ENCODE measurements at places on chromosomes 13 and 19. TPM values are rescaled to one million over a fixed set of nuclear protein-coding genes. Genes with fewer than 3 reads are reported as not detected.
A peak's percentile ranks its signal among the peaks of the same experiment; 100 is the strongest.

- no peaks in the 10 kb centered on the region for H3K27me3 ChIP-seq
- DNase-seq: no peak
- peaks cover 52% of the 10 kb centered on the region for H3K36me3 ChIP-seq
- H3K27ac ChIP-seq: no peak overlapping the region
Observed at GRCh38 chr13:114299604-114300305, 14.5 kb upstream of the CHAMP1 start.

- DNase-seq: no peak
- no peaks in the 10 kb centered on the region for H3K4me1 ChIP-seq
- no peaks in the 10 kb centered on the region for H3K27me3 ChIP-seq
- H3K36me3 ChIP-seq: no peaks in the 10 kb centered on the region
- H3K27ac ChIP-seq: peak overlapping the region; percentile 83
Observed at GRCh38 chr13:110397436-110398115, 90.5 kb downstream of the COL4A2 start.

DNA sequence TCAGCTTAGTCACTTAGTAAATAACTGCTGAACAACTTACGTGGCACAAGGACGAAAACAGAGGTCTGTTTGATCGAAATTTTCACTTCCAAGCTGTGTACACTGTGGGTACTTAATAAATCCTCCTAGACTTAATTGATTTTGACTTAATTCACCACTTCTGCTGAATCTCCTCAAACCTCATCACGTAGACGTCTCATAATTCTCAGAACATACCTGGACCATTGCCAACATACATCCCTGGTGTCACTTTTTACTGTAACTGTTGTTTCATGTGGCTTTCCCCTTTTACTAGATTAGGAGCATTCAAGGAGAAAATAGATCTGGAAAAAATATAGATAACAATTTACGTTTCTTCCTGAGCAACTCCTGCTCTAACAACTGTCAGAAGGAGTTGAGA, 105.0 kb downstream of the MBNL2 start:
- no peaks in the 10 kb centered on the region for H3K36me3 ChIP-seq
- no peak overlapping the region for H3K27ac ChIP-seq
- no peak for DNase-seq
- no peak overlapping the region for H3K4me3 ChIP-seq
- H3K4me1 ChIP-seq: peaks cover 57% of the 10 kb centered on the region

DNA sequence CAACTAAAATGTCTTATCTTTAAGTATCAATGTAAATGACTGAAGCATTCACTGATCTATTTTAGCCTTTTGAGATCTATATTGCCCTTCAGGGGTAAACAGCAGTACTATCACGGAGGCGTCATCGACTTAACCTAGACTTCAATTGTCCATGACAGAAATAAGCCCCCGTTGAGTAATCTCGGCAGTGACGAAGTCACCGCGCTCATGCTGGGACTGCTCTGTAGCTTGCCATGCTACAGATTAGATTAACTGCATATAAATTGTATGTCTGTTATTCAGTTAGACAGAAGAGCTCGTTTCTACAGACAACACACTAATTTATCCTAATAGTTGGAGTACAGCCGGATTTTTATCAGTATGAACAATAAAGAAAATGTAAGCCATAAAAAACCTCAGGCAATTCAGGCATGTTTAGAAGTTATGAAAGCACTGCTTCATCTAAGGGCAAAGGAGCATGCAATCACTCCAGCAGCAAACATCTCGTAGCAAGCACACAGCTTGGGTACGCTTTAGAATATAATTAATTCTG, 56.6 kb downstream of the TUBGCP3 start:
- peaks cover 8% of the 10 kb centered on the region for H3K36me3 ChIP-seq
- H3K27me3 ChIP-seq: no peaks in the 10 kb centered on the region

DNA sequence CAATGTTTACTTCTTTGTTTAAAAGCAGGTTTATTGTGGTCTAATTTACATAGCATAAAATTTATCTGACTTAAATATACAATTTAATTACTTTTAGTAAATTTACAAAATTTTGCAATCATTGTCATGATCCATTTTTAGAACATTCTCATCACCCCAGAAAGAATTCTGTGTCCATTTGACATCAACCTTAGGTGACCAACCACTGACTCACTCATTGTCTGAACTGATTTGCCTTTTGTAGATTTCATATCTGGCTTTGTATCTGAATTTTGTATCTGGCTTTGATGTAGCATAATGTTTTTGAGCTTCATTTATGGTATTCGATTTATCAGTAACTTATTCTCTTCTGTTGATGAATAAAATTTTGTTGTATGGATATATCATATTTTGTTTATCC, 40.4 kb downstream of the EDNRB start:
- DNase-seq: no peak
- no peak overlapping the region for H3K4me3 ChIP-seq
- H3K36me3 ChIP-seq: no peaks in the 10 kb centered on the region
- no peak overlapping the region for H3K27ac ChIP-seq
- no peaks in the 10 kb centered on the region for H3K4me1 ChIP-seq
- H3K27me3 ChIP-seq: no peaks in the 10 kb centered on the region

DNA sequence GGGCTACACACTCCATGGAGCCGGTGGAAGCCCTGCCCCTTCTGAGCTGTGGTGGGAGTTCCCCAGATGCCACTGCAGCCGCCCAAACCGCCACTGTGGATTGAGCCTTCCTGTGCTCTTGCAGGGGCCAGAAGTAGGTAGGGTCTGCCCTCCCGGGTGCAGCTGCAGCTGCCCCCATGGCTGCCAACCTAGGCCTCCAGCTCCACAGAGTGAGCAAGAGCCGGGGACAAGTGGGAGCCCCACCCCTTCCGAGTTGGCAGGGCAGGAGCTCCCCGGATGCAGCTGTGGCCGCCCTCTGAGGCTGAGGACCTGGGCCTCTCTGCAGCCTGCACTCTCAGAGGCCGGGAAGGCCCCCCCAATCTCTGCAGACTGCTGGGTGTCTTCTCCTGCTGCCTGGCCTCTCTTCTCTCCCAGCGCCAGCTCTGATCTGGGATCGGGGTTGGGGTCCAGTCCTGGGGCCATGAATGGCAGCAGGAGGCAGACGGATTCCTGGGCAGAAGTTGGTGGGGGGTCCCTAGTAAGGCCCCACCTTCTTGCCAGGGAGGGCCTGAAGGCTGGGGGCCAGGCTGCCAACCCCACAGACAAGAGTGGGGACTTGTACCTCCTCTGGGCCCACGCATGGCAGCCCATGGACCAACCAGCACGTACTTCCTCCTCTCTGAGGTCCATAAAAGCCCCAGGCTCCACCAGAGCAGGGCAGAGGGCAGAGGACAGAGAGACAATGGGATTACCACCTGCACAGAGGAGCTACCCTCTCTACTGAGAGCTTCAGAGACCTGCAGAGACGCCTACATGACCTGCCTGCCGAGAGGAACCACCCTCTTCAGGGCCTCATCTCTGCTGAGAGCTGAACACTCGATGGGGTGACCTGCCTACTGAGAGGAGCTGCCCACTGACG, 28.9 kb downstream of the AP2S1 start:
- H3K4me3 ChIP-seq: no peak overlapping the region
- no peak overlapping the region for H3K27ac ChIP-seq
- no peak for DNase-seq

GRCh38 chr13:56906909-56907308, 233.8 kb upstream of the PRR20A start:
- H3K27ac ChIP-seq: no peak overlapping the region
- no peaks in the 10 kb centered on the region for H3K4me1 ChIP-seq
- no peaks in the 10 kb centered on the region for H3K27me3 ChIP-seq
- DNase-seq: no peak

GRCh38 chr19:45632468-45633196, 6.6 kb downstream of the EML2 start:
- H3K27me3 ChIP-seq: no peaks in the 10 kb centered on the region
- H3K36me3 ChIP-seq: peaks cover 23% of the 10 kb centered on the region
- H3K4me1 ChIP-seq: peaks cover 8% of the 10 kb centered on the region
- peak overlapping the region; percentile 68 for H3K27ac ChIP-seq
- peak; percentile 73 for DNase-seq

GRCh38 chr13:85974608-85975366, 175.6 kb upstream of the SLITRK6 start:
- H3K4me3 ChIP-seq: no peak overlapping the region
- H3K27me3 ChIP-seq: no peaks in the 10 kb centered on the region
- no peak overlapping the region for H3K27ac ChIP-seq
- H3K4me1 ChIP-seq: no peaks in the 10 kb centered on the region
- no peaks in the 10 kb centered on the region for H3K36me3 ChIP-seq

DNA sequence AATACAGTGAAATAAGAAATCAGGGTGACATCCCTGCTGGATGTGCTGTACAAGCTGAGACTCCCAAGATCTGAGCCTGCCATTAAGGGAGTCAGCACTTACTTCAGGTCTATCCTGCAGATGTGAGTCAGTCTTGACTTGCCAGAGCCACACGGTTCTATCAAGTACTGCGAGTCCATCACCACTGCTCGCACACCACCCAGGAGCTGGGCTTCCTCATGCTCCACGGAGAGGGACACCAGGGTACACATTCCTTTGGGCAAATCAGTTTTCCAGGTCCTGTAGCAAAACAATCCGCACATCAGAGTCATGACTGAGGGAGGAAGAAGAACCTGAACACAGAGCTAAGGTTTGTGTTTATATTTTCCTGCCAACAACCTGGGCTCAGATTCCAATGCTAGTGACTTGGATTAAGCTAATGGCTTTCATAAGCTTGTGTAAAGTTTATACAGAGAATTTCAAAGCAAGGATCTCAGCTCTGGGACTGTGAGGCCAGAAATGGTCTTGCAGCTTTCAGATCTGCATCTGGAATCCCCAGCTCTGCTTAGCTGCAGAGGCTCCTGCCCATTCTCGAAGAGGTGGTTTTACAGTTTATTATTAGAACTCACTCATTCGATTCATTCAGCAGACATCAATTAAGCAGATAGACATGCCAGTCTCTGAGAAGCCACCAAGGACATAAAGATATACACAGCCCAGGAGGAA, 90.6 kb downstream of the KL start:
- H3K27me3 ChIP-seq: no peaks in the 10 kb centered on the region
- no peak overlapping the region for H3K27ac ChIP-seq
- H3K4me3 ChIP-seq: no peak overlapping the region
- DNase-seq: no peak
- H3K36me3 ChIP-seq: peaks cover 51% of the 10 kb centered on the region

- no peaks in the 10 kb centered on the region for H3K36me3 ChIP-seq
- H3K4me1 ChIP-seq: no peaks in the 10 kb centered on the region
- H3K27ac ChIP-seq: no peak overlapping the region
- DNase-seq: peak; percentile 83
Observed at GRCh38 chr19:41951686-41952172, 7.4 kb downstream of the RABAC1 start.

DNA sequence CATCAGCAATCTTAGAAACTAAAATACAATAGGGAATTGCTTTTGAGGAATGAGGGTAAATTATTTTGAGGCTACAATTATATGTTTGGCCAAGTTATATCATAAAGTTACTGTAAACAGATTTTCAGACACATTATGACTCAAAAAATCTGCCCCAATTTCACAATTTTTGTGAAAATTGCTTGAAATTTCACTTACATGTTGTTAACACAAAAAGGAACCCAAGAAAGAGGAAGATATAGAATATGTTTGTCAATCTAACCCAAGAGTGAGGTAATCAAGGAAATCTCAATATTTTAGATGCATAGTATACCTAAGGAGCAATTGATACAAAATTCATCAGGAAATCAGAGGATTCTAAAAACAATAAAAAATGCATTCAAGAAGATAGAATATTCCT, 73.9 kb upstream of the FNDC3A start:
- H3K27me3 ChIP-seq: no peaks in the 10 kb centered on the region
- no peaks in the 10 kb centered on the region for H3K36me3 ChIP-seq
- H3K4me3 ChIP-seq: no peak overlapping the region
- no peak overlapping the region for H3K27ac ChIP-seq
- no peak for DNase-seq

DNA sequence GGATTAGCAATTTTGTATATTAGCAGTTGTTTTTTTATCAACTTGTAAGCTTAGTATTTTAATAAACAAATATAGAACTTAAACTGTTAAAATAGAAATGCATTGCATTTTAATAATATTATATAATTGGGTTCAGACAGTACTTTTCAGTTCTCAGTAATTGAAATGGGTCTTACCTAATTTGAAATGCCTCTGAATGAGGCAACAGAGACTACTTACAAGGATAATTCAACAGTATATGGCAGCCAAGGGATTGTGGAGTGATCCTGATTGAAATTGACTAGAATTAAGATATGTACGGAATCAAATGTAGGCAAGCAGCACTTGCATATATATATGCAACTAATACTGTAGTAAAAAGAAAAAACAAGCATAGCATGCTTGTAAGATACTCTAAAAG, 1503.9 kb upstream of the MIR17HG start:
- no peaks in the 10 kb centered on the region for H3K4me1 ChIP-seq
- no peaks in the 10 kb centered on the region for H3K36me3 ChIP-seq
- no peak overlapping the region for H3K4me3 ChIP-seq
- H3K27me3 ChIP-seq: no peaks in the 10 kb centered on the region
- no peak overlapping the region for H3K27ac ChIP-seq

DNA sequence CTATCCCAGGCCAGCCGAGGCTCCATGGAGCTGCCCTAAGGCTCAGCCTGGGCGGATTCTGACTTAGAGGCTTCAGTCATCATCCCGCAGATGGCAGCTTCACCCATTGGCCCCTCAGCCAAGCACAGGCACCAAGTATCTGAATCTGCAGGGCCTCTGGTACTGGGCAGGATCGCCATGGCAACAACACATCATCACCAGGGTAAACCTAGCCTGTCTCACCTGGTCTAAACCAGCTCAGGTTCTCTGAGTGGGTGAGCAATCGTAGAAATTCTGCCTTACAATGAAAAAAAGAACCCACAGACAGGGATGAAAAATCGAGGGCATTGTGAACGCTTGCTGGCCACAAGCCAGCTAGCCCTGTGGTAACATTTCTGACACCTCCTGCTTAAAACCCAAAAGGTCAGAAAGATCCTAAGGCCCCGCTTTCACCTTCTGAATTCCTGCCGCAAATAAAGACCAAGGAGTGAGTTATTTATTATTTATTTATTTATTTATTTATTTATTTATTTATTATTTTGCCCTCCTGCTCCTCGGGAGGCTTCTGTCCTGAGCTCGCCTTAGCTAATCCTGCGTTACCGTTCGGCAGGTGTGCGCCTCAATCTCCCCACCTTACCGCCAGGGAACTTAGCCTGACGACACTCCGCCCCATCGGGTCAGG, 12.0 kb upstream of the CEACAM21 start:
- H3K4me1 ChIP-seq: no peaks in the 10 kb centered on the region
- peaks cover 18% of the 10 kb centered on the region for H3K27me3 ChIP-seq
- H3K36me3 ChIP-seq: no peaks in the 10 kb centered on the region
- no peak overlapping the region for H3K4me3 ChIP-seq
- no peak for DNase-seq
- H3K27ac ChIP-seq: no peak overlapping the region

DNA sequence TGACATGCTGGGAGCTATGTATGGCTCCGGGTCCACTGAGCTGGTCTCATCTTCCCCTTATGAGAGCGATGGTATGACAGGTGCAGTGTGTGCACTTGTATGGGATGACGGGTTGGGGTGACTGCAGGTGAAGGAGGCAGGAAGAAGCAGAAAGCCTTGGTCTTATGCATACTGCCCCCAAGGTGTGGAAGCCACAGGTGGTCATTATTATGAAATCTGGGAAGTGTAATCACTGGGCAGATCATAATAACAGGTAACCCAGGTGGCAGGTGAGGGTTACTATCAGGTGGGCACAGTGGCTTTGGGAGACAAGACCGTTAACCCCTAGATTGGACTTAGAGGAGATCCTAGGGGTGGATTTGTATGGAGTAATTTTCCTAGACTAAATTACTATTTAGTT, 118.0 kb downstream of the RFC3 start:
- no peaks in the 10 kb centered on the region for H3K27me3 ChIP-seq
- H3K27ac ChIP-seq: no peak overlapping the region
- no peak for DNase-seq

The PSG3 gene
- total RNA-seq: not detected

The ZNF99 gene
- 0.11 TPM for total RNA-seq

The BCAM gene
- total RNA-seq: 102 TPM

The SYNGR4 gene
- not detected for total RNA-seq

The SLC17A7 gene
- total RNA-seq: 0.67 TPM

The RNF113B gene
- total RNA-seq: not detected

The SELENOV gene
- total RNA-seq: not detected
